ENCODE measurements at places on chromosomes 6 and 20.

- DNase-seq = no peak
Observed at GRCh38 chr6:165308926-165309731, at the start of gene C6orf118. Gene C6orf118, minus strand, starts transcription at chr6:165309605. Its CDS starts 19 bp downstream, at chr6:165309586.

- no peak for DNase-seq
Observed at GRCh38 chr6:83260577-83260976, 67.4 kb downstream of the RWDD2A start.

DNA sequence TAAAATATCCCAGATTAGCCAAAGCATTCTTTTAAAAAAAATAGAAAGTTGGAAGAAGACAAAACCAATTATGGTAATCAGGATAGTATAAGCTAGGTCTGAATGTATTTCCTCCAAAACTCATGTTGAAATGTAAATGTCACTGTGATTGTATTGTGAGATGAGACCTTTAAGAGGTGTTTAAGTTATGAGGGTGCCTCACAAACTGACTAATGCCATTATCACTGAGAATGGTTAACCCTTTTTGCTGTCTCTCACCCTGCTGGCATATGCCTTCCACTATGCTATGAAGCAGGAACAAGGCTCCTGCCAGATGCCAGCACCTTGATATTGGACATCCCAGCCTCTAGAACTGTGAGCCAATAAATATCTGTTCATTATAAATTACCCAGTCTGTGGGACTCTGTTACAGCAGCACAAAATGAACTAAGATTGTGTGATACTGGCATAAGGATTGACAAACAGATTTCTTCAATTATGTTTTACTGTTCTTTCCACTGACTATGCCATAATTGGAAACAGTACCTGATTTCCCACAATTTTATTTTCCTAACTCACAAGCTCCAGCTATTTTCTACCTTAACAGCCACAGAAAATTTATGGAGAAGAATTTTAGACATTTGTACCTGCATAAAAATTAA is 63.8 kb downstream of the IBTK start:
- no peak for DNase-seq

- no peak for DNase-seq
Observed at GRCh38 chr20:61082720-61083119, 169.3 kb upstream of the CDH4 start.

GRCh38 chr6:111564482-111564945 is 41.2 kb downstream of the TRAF3IP2 start:
- DNase-seq = no peak

DNA sequence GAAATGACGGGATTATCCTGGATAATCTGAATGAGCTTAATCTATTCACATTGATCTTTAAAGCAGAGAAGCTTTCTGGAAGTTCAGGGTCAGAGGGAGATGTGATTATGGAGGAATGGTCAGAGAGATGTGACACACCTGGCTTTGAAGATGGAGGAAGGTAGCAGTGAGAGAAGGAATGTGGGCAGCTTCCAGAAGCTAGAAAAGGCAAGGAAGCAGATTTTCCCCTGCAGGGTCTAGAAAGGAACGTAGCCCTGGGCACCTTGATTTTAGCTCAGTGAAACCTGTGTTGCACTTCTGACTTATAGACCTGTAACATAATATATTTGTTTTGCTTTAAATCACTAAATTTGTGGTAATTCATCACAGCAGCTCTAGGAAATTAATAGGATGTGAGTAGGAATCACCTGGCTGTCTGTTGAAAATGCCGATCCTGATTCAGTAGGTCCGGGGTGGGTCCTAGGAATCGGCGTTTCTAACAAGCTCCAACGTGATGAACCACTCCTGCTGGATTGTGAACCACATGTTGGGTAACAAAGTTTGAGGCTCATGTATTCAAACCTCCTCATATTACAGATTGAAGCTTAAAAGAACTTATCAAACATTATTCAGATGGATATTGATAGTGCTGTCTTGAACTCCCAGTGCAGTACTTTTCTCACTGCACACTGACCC is 157.0 kb downstream of the GJA1 start:
- no peak for DNase-seq

DNA sequence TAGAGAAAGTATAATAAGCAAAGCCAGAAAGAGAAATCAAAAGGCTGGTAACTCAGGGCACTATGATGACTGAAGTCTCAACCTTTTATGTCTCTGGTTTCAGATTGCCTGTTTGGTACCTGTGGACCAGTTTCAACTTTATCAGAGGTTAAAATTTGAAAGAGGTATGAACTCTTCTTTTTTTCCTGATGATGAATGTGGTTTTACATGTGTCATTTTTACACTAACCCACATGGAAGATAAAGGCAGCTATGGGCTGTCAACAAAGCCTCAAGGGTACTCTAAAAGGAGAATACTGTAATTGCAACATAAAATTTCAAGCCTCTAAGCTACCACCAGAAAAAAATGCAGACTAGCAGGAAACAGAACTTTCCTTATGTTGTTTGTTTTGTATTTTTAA is 52.4 kb downstream of the RNF144B start:
- no peak for DNase-seq

GRCh38 chr6:42511803-42512422 is 51.9 kb upstream of the UBR2 start:
- DNase-seq = no peak

- DNase-seq = no peak
Observed at GRCh38 chr6:115873901-115874300, 186.8 kb downstream of the FRK start.

- no peak for DNase-seq
Observed at GRCh38 chr6:107488875-107489635, 862 bp upstream of the SOBP start.

GRCh38 chr6:145690969-145691368 is 44.4 kb downstream of the EPM2A start:
- no peak for DNase-seq

DNA sequence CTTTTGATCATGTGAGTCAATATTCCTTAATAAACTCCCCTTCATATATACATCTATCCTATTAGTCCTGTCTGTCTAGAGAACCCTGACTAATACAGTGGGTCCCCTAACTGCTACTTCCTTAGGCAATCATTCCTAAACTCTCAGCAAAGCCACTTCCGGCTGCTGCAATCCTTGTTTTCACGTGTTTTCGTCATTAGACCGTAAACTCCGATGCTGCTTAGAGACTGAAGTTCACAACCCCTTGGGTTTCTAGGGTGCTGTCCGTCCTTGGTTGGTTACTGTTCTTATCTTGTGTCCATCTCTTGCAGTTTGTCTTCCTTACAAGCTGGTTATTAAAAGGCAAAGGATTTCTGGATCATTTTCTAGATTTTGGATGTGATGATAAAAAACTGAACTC is 106.4 kb downstream of the GMPR start:
- DNase-seq = no peak

- no peak for DNase-seq
Observed at GRCh38 chr6:39882531-39882899, 51.7 kb downstream of the MOCS1 start.

- DNase-seq = no peak
Observed at GRCh38 chr6:44569131-44569530, 181.6 kb downstream of the CDC5L start.

DNA sequence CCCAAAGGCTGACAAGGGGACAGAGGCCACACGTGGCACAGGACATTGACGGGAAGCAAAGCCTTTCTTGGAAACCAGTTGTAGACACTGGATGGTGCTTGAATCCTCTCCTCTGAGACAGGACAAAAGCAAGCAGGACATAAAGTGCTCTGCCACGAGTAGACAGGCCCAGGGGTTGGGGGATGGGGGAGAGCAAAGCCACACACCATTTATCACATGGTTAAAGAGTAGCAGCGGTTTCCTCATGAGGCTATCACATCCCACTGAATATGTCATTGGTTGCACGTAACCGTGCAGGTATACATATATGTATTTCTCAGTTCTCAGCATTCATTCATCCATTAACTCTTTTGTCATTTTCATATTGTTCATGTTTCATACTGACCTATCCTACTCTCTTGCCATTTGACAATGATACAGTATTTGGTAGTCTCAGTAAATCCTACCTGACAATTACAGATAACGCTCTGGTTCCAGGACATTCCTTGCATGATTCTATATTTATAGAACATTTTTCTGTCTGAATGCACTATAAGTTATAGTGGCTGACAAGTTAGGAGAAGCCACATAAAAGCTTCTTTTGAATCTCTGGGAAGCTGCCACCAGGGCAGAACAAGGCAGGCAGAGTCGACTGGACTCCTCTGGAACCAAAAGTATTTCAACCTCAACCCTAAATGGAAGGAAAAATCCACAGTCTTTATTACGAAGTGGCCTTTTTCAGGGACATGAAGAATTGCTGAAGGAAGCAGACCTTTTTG is 23.5 kb downstream of the METTL24 start:
- no peak for DNase-seq

- no peak for DNase-seq
Observed at GRCh38 chr6:1222728-1223595, 88.9 kb upstream of the FOXQ1 start.

- DNase-seq = no peak
Observed at GRCh38 chr6:46420921-46421638, 70.2 kb downstream of the RCAN2 start.

DNA sequence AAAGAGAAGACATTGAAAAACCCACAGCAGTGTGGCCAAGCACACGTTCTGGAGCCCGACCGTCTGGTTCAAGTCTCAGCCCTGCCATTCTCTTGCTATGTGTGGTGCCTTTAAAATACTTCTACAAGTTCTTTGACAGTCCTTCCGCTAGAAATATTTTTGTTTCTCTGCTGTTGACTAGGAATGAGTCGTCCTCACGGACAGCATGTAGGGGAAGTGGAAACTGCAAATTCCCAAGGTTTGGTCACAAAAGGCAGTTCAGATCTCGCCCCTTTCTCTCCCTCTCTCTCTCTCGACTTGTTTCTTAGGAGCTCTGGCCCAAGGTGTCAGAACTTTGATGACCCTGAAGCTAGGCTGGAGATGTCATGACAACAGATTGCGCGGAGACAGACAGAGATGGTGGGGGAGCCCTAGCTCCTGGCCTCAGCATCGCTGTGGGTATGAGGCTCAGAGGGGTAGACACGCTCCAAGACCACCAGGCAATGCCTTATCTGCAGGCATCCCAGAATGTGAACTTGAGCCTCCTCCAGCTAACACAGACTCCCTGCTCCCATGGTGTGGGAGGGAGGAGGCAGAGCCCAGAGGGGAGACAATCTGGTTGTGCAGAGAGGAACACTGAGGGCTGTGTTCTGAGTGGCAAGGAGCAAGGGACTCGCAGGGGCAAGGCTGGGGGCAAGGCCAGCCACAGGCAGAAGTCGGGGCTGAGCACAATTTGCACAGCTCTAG is 368.9 kb upstream of the SULF2 start:
- DNase-seq = no peak

- no peak for DNase-seq
Observed at GRCh38 chr20:61974357-61974665, 91.4 kb downstream of the TAF4 start.

DNA sequence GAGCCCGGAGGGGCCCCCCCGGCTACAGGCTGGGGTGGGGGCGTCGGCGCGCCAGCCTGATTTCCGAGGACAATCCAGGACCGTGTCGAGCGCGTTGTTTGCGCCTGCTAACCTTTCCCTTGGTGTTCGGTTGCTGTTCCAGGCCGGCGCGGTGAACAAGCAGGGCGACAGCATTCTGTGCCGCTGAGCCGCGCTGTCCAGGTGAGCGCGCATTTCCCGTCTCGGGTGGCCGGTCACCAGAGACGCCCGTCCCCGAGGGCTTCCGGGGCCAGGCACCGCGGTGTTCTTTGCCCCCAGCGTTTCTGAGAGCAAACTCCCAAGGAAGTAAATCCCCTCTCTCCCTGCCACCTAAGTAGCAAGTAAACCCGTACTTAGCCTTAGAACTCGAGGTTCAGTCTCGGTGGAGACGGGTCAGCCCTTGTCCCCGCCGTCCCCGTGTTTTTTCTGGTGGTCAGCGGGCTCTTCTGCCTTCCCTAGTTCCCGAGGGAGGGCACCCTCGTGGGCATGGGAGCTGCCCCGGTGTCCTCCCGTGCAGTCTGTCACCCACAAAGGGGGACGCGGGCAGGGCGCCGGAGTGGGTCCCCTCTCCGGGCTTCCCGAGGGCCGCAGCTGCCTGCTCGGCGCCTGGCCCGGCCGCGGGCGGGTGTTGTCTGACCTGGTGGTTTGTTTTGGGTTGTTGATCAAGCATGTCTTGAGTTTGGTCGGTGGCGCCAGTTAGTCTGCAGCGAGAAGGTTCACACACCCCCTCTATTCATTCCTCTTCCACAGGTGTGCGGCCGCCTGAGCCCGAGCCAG is 1.5 kb downstream of the ID4 start:
- no peak for DNase-seq

GRCh38 chr6:43887340-43887858 is 117.4 kb downstream of the VEGFA start:
- no peak for DNase-seq

DNA sequence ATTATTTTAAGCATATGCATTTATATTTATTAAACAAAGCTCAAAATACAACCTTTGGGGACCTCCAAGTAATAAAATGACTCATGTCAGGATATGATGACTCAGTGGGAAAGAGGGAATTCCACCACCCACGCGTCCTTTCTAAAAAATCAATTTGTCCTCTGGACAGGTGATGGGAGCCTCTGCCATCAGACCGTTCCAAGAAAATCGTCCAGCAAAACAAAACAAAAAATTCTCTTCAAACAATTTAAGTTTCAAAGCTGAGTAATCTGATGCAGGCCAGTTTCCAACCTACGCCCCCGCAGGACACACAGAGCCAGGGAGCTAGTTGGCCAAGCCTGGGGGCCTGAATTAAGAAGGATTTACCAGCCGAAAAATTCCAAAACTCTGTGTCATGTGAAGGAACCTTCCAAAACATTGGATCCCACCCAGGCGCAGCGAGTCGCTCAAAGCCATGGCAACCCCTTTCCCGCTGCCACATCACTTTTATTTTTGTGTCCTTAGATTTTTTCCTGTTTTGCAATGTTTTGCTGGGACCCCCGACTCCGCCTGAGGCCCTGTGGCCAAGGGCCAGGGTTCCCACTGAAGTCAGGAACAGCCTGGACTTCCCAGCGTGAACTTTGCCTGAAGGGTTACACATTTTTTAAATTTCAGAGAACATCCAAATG is 95.3 kb downstream of the NFATC2 start:
- DNase-seq = no peak

DNA sequence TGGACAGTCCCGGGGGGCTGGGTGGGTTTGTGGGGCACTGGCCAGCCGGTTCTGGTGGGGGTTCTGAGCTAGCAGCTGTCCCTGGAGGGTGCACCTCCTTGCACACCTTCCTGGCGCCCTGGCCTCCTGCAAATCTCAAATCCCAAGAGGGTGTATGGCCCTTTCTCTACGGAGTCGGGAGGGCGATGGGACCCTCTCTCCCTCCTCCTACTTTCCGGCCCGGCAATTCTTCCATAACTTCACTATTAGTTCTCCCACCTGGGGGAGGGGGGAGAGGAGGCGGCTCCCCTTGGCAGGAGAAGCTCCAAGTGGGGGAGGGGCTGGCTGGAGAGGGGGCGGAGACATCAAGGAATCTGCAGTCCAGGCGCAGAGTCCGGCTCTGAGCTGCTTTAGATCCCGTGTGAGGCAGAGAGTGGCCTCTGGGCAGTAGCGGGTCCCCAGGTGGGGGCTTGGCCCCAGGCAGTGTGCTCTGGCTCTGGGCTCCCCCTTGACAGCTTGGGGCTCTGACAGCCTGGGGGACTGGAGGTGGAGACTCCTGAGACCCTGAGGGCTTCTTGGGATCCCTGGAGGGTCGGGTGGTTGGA is 1.4 kb upstream of the LAMA5 start:
- no peak for DNase-seq

Measured in stimulated activated CD4-positive, alpha-beta T cell treated with anti-CD3 and anti-CD28 coated beads, Interleukin-15, amount 100 ng/mL, for 1 hour (primary cell).